ENCODE measurements at places on chromosomes 7 and 10. TPM values are rescaled to one million over a fixed set of nuclear protein-coding genes. Genes with fewer than 3 reads are reported as not detected.

Gene GOT1
- total RNA-seq, result 18.4 TPM

DNA sequence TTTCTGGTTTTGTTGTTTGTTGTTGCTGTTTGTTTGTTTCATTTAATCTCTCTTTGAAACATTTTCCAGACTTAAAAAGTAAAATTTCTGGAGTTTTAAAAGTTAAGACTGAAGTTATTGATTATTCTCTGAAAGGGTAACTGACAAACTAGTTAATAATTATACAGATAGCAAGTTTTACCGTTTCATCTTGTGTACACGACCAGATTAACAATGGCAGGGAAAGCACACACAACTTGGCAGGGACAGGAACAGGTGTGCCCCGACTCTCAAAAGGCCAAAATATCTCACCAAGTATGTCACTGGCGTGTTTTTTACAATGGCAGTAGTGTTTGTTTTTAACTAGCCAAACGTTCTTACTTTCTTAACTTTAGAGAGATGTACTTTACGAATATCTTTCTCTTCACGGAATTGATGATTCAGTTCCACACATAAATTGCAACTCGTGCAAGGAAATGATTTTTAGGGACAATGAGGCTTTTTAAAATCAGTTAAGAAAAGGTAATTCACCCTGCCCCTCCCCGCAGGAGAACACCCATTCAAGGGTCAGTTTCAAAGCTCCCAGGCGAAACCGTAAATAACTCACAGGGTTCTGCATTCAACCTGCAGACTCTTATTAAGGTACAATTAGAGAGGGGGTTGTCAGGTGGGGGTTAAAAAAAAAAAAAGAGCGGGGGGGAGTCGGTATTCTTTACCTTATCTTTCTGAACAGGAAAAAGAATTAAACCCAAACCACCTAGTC, 3.5 kb downstream of the CTBP2 start:
- no peak for DNase-seq

Gene ANKRD61
- total RNA-seq, result 0.33 TPM

Gene TRIM73
- total RNA-seq, result 2.2 TPM
